ENCODE measurements at places on chromosomes 3 and 15.

GRCh38 chr3:106371971-106372805 is 503.4 kb upstream of the CBLB start:
- no peak for DNase-seq

DNA sequence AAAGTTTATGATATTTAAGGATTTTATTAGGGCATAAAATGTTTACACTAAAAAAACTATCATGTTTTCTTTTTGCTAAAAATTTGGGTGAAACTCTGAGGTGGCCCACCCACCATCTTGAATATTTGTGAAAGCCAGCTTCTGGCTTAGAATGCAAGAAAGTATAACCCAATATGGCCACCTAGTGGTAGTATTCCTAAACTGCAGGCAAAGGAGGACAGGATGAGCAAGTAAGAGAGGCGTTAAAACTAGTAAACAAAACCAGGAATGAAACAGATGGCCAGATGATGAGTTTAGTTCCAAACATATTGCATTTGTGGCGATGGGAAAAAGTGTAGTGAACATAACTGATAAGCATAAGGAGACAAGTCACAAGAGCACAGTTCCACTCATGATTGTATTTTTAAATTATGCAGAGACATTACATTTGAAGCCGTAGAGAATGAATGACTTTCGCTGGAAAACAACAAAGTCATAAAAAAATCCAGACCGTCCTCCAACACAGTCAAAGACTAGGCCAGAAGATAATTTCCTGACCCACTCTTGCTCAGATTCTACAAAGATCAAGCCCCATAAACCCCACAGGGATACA is 103.3 kb upstream of the PRTG start:
- DNase-seq: peak; percentile 30

DNA sequence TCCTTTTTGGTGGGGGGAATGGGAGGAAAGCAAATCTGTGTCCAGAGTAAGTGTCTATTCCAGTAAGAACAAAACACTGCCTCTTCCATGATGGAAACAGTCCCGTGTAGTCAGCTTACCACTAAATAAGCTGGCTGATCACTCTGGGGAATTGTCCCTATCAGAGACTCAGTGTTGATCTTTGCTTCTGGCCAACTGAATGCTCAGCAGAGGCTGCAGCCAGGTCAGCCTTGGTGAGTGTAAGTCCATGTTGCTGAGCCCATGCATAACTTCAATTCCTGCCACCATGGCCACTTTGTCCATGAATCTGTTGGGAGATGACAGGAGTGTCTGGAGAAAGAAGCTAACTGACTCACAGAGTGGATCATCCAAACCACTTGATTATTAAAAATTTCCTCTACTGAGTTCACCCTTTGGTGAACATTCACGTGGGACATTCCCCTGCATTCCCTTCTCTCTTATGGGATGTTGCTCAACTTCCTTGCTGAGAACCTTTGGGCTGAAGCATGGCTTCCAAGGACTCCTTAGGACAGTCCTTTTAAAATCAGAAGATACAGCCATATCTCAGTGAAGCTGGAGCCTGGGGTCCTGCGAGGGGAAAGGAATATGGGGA is 33.9 kb upstream of the XCR1 start:
- DNase-seq: no peak

DNA sequence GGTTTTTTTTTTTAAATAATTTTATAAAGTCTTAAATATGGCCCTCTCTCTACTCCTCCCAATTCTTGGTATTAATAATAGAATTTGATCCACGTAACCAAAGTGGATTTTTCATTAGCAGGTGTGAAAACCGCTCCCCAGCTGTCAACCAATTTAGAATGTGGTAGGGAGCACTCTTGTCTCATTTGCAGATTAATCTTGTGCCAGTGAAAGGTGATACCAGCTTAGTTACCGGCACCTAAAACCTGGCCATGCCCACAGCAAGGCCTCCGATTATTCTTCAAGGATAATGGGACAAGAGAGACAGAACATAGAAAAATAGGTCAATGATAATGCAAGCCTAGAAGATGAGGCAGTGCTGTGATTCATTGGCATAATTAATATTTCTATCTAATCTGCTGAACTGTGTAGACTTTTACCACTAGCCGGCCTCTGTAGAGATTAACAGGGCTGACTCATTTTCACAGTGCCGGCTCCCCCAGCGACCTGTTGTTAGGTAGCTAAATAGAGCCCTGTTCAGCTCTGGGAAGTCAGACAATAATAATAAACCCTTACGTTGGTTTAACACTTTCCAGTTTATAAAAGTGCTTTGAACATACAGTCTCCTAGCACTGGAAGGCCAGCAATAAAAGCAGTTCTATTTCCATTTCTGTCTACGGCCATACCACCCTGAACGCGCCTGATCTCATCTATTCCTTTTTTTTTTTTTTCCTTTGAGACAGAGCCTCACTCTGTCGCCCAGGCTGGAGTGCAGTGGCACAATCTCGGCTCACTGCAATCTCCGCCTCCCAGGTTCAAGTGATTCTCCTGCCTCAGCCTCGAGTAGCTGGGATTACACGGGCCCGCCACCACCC is 102.9 kb downstream of the SHQ1 start:
- DNase-seq: no peak

DNA sequence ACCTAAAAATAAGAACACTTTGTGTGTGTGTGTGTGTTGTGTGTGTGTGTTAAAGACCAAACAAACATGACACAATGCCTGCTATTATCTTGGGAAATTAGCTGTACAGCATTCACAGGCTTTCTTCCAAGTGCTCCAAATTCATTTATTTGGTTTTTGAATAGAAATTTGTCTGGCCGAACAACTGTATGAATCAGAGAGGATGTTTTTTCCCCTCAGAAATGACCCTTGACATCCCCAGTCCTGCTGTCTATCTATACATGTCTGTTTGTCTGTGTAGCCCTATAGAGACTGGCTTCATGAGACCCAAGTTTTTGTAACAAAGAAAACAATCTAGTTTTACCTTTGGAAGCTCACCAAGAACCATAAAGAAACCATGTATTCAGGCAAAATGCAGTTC is 549.8 kb downstream of the NSUN3 start:
- DNase-seq: no peak

- DNase-seq: no peak
Measured at GRCh38 chr3:13167064-13167743, 94.0 kb upstream of the IQSEC1 start.
